Suprapubic skin (tissue), 4 donors: ENCODE measurements at places on chromosomes 1 and 21. TPM values are rescaled to one million over a fixed set of nuclear protein-coding genes. Genes with fewer than 3 reads are reported as not detected.

DNA sequence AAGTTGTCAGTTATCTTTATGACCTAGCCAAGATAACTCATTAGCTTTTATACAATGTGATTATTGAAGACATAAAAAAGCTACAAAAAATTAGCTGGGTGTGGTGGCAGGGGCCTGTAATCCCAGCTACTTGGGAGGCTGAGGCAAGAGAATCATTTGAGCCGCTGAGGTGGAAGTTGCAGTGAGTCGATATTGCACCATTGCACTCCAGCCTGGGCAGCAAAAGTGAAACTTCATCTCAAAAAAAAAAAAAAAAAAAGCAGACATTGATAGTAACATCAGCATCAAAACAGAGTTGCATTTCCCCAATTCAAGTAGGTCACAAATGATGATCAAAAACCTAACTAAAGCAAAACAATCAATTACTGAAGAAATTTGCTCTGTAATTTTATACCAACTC, 191.4 kb downstream of the PTGER3 start:
- no peak for DNase-seq

DNA sequence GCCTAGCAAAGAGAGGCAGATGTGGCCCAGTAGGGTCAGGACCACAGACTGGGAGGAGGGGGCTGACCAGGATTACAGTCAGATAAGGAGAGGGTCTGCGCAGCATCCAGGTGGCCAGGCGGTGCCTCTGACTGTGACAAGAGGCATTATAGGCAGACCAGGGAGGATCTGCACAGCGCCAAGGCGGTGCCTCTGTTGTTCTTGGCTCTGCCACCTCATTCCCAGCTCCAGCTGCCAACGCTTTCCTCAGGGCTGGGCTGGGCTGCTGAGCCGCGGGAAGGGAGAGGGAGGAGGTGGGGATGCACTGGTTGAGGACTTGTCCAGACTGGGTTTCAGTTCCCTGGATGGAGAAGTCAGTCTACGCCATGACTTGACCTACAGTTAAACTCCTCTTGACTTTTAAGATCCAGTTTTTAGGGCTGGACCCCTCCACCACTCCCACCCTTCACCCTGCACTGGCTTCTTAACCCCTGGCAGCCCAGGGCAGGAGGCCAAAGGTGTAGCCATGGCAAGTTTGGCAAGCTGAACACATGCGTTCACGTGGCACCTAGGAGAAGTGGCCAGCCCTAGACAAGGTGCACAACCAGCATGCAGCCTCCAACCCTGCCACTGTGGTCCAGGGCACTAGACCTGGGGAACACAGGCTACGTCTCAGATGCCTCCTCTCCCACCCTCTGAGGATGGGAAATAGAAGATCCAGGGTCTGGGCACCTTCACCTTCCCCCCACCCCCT, 4.5 kb upstream of the CRABP2 start:
- DNase-seq, result peak; percentile 83

KIF21B gene
- 0.65 TPM for total RNA-seq

GRCh38 chr1:7970246-7970645, 8.7 kb downstream of the PARK7 start:
- no peak for DNase-seq

- DNase-seq, result no peak
These were observed 59.6 kb downstream of the EDEM3 start for GRCh38 chr1:184695023-184695422.

- DNase-seq, result no peak
These were observed 1.8 kb downstream of the KRTAP10-1 start for GRCh38 chr21:44537930-44538911.

DNA sequence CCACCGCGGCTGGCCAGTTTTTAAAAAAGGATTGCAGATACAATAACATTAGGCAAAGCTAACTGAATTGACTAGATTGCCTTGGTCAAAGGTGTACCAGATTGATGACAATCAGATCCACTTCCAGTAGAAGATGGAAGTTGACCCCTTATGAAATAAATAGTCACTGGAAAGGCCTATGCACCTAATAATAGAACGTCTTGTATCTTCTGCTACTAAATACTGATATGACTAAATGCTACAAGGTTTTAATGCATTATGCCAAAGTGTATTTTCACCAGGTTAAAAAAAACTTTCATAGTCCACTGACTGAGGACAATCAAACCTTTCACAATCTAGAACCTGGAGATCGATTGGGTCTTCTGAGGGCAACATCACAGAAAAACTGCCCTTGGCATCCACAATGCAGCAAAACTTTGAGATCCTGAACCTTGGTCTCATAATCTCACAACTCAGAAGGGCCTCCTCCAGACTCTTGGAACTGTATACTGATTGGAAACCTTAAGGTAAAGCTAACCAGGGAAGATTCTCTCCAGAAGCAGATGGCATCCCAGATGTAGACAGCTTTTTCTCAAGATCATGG, 7.8 kb upstream of the RBBP5 start:
- DNase-seq, result no peak

F5 gene
- 5.1 TPM for total RNA-seq

- DNase-seq, result no peak
These were observed 36.7 kb upstream of the FAM163A start for GRCh38 chr1:179706339-179706941.

DNALI1 gene
- 0.72 TPM for total RNA-seq

DNA sequence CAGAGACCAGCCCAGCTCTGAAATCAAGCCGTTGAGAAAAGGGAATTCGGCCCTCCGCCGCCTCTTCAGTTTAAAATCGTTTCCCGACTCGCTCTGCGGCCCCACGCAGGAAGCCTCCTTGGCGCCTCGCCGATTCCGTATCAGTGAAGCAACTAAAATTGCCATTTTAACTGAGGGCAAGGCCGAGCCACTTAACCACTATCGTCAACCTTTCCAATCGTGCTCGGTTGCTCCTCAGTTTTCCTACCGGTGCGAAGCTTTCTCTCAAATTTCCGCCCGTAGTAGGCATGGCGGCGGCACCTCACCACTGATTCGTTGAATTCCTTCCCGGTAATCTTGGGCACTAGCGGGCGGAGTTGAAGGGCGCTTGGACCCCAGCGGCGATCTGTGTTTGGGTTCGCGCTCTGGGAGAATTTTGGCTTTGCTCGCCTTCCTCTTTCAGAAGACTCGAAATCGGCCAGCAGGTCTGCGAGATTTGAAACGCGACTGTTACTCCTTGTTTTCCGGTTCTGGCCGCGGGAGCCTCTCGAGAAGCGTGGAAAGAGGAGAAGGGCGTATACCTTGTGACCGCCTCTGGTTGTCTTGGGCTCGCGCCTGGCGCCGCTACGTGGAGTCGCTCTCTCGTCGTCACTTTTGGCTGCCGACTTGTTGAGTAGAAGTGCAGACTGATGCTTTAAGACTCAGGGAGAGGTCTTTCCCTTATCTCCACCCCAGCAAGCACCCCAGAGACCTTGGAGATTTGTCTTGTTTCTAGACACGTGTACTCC, at the start of the genes CENPL and DARS2:
Gene CENPL, minus strand, starts transcription at position 569 of the 767 bp plus-strand sequence. CDS start 13,584 bp downstream, outside the sequence.
Gene DARS2, plus strand, starts transcription at position 359 of the 767 bp plus-strand sequence. CDS start 557 bp downstream, outside the sequence.
- peak; percentile 97 for DNase-seq

SYNC gene
- total RNA-seq, result 11.4 TPM

RUNX3 gene
- 18.7 TPM for total RNA-seq

PPIH gene
- total RNA-seq, result 34.4 TPM

DNA sequence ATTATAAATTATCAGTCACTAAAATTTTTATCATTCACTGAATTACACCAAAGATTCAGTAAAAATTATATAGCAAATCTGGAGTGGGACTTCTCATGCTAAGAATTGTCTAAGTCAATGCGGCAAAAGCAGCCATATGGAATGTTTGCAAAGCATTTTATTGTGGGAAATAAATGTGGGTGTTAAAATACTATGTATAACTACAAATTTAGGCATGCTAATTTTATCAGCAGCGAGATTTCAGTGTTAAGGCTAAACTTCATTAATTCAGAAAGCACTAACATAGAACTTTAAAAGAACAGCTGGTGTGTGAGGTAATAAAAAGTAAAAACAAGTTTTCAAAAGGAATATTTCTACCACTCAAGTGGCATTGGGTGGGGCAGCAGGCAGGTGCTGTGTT, 21.4 kb downstream of the COLGALT2 start:
- no peak for DNase-seq

DNA sequence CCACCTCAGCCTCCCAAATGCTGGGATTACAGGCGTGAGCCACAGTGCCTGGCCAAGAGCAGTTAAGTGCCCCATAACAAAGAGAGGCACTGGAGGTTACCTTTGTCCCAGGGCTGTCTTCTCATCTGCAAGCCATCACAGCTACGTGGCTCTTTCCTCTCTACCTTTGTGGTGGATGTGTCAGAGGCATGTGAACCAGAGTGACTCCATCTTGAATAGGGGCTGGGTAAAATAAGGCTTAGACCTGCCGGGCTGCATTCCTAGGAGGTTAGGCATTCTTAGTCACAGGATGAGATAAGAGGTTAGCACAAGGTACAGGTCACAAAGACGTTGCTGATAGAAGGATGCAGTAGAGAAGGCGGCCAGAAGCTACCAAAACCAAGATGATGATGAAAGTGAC, 59.4 kb upstream of the POU2F1 start:
- DNase-seq, result no peak

- no peak for DNase-seq
These were observed 8.1 kb upstream of the PSRC1 start for GRCh38 chr1:109290998-109291397.

DNA sequence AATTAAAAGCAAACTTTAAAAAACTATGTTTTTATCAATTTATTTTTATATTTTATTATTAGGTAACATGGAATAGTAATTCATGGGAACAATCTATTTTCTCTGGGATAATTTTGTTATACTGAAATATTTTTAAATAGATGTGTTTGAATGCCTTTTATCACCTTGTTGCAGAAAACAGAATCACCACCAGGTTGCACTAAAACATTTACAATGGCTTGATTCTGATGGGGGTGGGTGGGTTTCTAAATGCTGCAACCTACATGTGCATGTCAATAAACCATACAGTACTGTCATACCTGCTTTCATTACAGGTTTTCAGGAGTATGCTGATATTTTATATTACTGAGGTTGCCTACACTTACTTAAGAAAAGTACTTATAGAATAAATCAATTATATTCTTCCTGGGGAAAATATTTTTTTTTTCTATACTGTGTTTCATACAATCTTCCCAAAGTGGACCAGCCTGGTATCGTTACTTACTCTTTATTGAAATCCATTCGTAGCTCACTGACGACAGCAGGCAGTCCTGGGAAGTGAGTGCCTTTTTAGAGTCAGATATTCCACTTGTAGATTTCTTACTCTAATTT, 132.8 kb downstream of the PTPRC start:
- DNase-seq, result no peak
